ENCODE measurements at places on chromosomes 2 and 18. TPM values are rescaled to one million over a fixed set of nuclear protein-coding genes. Genes with fewer than 3 reads are reported as not detected.

- H3K27me3 ChIP-seq, result no peaks in the 10 kb centered on the region
- DNase-seq, result peak; percentile 38
- peaks cover 18% of the 10 kb centered on the region for H3K4me1 ChIP-seq
- no peaks in the 10 kb centered on the region for H3K36me3 ChIP-seq
These were observed 267.4 kb upstream of the RAB6C start for GRCh38 chr2:129711816-129712675.

- H3K4me1 ChIP-seq, result peaks cover 44% of the 10 kb centered on the region
- H3K27me3 ChIP-seq, result no peaks in the 10 kb centered on the region
- no peak overlapping the region for H3K27ac ChIP-seq
- no peak overlapping the region for H3K4me3 ChIP-seq
- no peak for DNase-seq
These were observed 46.4 kb downstream of the ADI1 start for GRCh38 chr2:3472966-3473365.

DNA sequence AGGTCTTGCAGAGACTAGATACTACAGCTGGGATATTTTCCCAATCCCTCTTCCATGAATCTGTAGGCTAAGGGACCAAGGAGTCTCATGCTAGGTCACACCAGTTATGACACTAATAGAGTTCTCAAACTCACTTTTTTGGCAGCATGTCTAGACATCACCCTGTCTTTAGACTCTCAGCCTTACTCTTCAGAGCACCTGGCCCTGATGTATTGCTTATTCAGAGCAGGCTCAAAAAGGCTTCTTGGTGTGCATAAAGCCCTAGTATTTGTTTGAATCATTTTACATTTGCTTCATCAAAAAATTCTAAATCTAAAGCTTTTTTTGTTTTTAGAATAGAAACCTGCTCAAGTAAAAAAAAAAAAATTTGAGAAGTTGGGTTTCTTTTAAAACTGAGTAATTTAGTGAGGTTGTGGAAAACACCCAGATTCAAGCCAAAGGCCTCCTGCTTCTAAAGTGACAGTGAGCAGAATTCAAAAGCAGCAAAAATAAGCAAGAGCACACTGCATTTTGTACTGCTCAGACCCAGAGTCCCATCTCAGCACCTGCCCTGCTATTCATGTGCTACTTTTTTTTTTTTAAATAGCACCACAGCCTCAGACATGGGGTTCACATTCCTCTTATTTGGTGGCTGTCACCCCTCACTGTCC, 18.0 kb upstream of the DNAH6 start:
- H3K27me3 ChIP-seq, result no peaks in the 10 kb centered on the region
- H3K4me3 ChIP-seq, result no peak overlapping the region
- H3K4me1 ChIP-seq, result no peaks in the 10 kb centered on the region
- no peaks in the 10 kb centered on the region for H3K36me3 ChIP-seq
- DNase-seq, result no peak

GRCh38 chr2:237542001-237542704, 24.2 kb upstream of the PRLH start:
- H3K27me3 ChIP-seq, result no peaks in the 10 kb centered on the region
- H3K4me3 ChIP-seq, result no peak overlapping the region
- no peaks in the 10 kb centered on the region for H3K36me3 ChIP-seq
- H3K4me1 ChIP-seq, result peaks cover 14% of the 10 kb centered on the region

- no peaks in the 10 kb centered on the region for H3K36me3 ChIP-seq
- H3K27ac ChIP-seq, result no peak overlapping the region
- H3K4me3 ChIP-seq, result no peak overlapping the region
- no peak for DNase-seq
- peaks cover 21% of the 10 kb centered on the region for H3K4me1 ChIP-seq
These were observed 141.8 kb downstream of the ACKR3 start for GRCh38 chr2:236711440-236711839.

DNA sequence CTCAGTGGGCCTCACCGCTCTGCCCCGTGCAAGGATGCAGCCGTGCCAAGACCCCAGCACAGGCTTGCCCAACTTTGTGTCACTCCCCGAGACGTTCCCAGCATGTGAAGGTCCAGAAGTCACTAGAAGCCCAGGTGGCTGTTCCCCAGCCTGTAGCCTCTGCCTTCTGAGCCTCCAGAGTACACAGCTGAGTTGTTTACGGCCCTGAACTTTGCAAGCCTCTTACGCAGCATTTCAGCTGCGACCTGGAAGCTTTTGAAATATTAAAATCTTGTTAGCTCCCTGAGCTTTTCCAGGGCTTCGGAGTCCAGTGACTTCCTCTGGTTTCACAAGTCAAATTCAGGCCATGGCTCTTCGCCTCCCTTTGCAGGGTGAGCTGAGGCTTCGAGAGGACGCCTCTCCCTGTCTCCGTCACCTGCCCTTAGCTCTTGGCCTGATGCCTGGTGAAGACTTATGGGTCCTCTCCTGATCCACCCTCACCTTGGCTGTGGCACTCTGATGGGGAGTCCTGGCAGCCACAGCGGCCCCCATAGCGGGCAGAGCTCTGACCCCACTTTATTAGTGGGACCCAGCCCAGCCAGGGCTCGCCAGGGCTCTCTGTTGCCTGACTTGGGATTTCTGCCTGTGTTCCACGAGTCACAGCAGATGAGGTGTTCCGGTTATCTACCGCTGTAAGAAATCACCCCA, 76.5 kb upstream of the HPCAL1 start:
- no peak overlapping the region for H3K4me3 ChIP-seq
- no peak overlapping the region for H3K27ac ChIP-seq
- H3K4me1 ChIP-seq, result peaks cover 22% of the 10 kb centered on the region
- DNase-seq, result no peak
- H3K36me3 ChIP-seq, result no peaks in the 10 kb centered on the region

The TAF4B gene
- total RNA-seq, result 4.9 TPM

The RBMS1 gene
- total RNA-seq, result 69.4 TPM

The PAX8 gene
- 3.7 TPM for total RNA-seq

The DNER gene
- 56.5 TPM for total RNA-seq

Measured in spinal cord (tissue), 10 donors.